Activated CD8-positive, alpha-beta memory T cell treated with anti-CD3 and anti-CD28 coated beads, Interleukin-2, amount 10 ng/mL, durations not matched to agents 7 days and 5 days (primary cell): ENCODE measurements at places on chromosomes 16 and 17. TPM values are rescaled to one million over a fixed set of nuclear protein-coding genes. Genes with fewer than 3 reads are reported as not detected.
A peak's percentile ranks its signal among the peaks of the same experiment; 100 is the strongest.

The KRT36 gene
- total RNA-seq: not detected

The CSH1 gene
- not detected for total RNA-seq

- DNase-seq: no peak
These were observed 38.4 kb downstream of the TSC2 start for GRCh38 chr16:2086106-2086742.

- DNase-seq: no peak
These were observed 29.0 kb downstream of the SPAG9 start for GRCh38 chr17:51091635-51092034.

The C17orf78 gene
- not detected for total RNA-seq

DNA sequence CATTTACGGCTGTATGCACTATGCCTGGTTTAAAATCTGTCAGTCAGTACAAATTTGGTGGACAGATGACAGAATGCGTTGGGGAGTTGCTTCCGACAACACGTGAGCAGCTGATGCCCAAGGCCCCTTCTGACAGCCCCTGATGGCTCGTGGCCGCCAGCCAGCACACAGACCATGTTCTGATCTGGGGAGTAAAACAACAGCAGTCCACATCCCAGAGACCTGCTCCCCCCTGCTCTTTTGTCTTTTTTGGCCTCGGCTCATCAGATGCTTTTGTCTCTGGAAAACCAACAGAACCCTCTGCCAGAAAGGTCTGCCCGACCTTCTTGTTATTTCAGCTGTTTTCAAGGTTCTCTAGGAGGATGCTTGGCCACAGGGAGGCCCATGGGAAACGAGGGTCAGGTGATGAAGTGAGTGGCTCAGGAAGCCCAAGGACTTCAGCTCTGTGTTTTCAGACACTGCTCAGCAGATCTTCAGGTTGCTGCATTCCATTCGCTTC is 10.8 kb downstream of the ARSG start:
- no peak for DNase-seq

DNA sequence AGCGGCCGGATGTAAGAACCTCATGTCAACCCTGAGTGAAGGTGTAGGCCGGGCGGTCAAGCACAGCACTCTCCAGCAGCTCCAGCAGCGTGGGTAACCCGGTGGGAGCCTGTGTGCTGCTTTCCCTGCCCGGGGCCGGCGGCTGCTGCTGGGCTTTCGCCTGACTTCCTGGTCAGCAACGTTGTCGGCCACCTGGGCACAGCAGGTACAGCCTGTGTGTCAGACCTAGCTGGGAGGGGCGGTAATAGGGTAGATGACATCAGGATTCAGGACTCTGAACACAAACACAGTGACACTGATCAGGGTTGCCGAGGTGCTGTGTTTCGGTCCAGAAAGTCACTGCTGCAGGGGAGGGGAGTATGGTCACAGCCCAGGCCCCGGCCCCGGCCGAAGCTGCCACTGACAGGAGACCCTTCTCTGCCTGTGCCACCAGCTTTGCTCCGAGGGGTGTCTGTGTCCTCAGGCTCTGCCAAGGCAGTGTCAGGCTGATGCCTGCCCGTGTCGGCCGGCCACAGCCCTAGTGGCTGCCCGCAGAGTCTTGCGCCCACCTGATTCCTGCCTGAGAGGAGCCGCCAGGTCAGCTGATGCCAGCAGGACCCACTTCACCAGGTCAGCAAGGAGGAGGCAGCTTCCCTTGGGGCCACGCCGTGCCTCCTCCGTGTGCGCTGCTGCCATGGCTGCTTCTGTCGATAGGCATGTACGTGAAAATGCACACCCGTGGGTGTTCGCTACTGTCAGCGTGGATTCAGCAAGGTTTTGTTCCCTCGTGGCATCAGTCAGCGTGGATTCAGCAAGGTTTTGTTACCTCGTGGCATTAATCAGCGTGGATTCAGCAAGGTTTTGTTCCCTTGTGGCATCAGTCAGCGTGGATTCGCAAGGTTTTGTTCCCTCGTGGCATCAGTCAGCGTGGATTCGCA is 9.2 kb downstream of the RAB40C start:
- DNase-seq: no peak

DNA sequence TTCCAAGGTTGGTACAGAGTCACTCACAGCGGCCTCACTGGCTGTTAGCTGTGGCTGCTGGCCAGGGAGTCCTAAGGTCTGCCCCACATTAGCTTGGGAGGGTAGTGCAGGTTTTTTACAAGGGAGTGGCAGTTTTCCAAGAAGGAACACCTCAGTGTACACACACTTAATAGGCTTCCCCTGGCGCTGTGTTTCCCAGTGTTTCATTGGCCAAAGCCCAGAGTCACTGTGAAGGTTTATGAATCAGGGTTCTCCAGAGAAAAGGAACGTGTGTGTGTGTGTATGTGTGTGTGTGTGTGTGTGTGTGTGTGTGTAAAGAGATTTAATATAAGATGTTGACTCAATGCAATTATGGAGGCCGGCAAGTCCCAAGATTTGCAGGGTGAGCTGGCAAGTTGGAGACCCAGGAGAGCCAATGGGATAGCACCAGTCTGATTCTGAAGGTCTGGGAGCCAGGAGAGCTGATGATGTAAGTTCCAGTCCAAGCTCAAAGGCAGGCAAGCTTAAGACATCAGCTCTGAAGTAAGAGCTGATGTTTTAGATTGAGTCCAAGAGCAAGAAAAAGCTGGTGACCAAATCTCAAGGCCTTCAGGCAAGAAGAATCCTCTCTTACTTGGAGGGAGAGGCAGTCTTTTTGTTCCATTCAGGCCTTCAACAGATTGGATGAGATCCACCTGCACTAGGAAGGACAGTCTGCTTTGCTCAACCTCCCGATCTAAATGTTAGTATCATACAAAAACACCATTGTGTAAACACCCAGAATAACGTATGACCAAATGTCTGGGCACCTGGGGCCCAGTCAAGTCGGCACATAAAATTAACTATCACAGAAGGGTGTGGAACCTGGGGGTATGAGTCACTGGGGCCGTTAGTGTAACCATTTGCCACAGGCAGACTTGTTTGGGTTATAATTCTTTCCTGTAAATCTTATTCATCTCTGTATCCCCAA is 206.8 kb downstream of the PRKCA start:
- DNase-seq: peak; percentile 75

- peak; percentile 85 for DNase-seq
These were observed 313.0 kb downstream of the SEC14L1 start for GRCh38 chr17:77453613-77454241.

The KRTAP17-1 gene
- not detected for total RNA-seq

- no peak for DNase-seq
These were observed 418.7 kb upstream of the DYNLRB2 start for GRCh38 chr16:80122115-80122514.

DNA sequence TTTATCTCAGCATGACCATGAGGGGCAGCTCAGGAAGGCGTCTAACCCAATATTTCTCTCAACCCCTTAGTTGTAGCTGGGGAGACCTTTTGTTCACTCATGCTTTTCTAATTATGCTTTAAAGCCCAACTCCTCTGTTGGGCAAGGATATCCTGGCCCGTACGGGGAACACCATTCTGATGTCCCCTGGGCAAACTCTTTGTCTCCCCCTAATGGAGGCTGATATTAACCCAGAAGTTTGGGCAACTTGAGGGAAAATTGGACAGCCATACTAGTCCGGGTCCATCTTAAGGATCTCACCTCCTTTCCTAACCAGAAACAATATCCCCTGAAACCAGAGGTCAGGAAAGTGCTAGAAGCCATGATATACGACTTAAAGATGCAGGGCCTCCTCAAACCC is 143.7 kb upstream of the COX10 start:
- DNase-seq: no peak

DNA sequence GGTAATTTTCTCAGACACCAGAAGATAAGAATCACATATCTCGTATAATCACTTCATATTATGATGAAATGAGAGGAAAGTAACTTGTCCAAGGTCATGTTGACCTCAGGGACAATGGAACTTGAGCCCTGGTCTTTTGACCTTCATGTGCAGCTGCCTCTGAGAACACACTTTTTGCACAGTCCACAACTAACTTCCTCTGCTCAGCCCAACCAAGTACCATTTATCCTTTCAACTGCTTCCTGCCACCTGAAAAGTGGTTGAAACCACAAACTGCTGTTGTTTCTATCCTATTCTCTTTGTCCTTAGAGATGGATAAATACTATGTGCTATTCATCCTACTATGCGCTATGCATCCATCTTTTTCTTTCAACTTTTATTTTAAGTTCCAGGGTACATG is 2.3 kb upstream of the CCL1 start:
- no peak for DNase-seq

The PLA2G10 gene
- not detected for total RNA-seq
